ENCODE measurements at places on chromosomes 16 and 17.
A peak's percentile ranks its signal among the peaks of the same experiment; 100 is the strongest.

GRCh38 chr16:86107215-86107825 is 208.4 kb downstream of the IRF8 start:
- no peak for DNase-seq

DNA sequence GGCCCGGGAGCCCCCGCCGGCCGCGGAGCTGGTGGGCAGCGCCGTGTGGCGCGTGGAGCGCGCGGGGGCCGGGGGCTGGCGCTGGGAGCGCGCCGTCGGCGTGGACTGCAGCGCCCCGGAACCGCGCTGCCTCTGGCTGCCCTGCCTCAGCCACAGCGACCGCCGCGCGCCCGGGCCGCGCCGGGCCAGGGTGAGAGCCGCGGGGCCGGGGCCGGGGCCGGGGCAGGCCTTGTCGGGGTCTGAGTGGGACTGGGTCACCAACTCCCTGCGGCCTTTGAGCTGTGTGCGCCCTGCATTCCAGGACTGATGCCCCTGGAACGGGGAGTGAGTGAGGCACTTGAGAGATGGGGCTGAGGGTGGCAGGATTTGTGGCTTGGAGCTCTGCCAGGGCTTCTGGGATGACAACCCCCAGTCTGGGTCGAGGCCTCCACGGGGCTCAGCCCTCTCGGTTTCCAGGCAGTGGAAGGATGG is 25.7 kb downstream of the ARHGAP23 start:
- no peak for DNase-seq

DNA sequence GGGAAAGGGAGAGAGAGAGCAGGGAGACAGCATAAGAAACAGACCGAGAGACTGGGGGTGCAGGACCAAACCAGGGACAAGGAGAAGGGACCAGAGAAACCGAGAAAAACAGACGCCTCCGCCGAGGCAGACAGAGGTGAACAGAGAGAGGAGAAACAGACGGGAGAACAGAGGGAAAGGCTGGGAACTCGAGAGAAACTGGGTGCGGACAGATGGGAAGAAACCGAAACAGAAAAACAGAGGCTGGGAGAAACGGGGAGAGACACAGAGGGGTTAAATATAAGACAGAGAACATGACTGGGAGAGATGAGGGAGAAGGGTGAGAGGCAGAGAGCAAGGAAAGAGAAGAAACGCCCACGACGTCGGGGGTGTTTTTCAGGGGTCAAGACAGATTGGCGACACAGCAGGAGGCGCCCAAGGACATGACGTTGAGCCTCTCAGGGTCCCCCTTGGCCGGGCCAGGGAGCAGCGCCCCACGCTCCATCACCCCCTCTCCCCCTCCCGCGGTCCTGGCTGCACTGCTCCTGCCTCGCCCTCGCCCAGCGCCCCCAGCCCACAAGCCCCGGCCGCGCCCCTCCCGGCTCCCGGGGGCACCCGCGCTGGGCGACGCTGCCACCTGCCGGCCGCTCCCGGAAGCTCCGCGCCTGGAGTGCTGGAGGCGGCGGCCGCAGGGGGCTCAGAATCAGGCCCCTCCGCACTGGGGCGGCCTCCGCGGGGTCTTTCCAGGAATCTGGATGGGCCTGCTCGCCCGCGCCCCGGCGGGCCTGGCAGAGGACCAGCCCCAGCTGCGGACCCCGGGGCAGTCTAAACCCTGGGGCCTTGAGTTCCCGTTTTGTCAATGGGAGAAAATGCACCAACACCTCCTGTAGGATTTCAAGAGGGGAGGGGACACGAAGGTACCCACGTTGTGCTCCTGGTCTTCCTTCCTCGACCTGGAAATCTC is 1.3 kb upstream of the TMEM92 start:
- no peak for DNase-seq

DNA sequence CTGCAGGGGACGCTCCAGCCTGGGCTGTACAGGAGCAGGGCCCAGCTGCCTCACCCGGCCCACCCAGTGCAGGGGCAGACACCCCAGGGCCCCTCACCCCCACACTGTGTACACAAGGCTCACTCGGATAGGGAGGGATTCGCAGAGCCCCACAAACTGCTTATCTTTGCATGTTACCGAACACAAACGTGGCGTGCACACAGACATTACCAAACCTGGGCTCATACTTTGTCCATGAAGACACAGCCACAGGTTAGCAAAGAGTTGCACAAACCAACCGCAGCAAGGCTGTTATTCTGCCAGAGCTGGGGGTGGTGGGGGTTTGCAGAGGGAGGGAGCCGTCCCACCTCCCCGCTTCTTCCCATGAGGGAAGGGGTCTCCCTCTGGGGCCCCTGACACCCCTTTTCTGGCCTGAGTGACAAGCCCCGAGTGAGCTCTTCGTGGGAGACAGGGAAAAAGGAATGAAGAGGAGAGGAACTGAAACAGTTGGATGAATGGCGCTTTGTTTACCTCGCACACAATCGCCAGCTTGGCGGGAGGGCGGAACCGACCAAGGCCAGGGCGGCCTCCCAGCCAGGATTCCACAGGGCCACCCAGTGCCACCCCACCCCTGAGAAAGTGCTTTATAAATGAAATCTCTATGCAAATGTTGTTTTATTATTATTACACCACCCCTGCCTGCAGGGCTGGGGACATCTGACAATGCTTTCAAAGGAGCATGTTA is 434 bp upstream of the CPSF4L start:
- peak; percentile 19 for DNase-seq

DNA sequence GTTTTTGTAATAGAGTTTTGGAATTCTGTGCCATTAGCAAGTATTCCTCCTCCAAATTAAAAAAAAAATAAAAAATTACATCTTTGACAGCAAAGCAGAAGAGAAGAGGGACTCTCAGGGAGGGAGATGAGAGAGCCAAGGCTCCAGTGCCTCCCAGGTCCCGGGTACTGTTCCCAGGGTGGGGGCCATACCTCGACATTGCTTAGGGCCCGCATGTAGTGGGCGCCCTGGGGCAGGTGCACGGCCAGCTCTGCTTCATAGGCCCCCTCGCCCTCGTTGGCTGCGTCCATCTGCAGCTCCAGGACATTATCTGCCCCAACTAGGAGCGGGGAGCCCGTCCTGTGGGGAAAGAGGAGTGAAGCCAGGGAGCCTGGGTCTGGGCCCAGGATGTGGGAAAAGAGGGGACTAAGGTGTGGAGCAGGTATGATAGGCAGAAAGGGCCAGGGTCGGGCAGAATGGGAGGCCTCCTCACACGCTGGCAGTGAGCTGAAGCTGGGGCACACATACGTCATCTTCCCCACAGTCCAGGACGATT is 11.2 kb downstream of the ITGA2B start:
- DNase-seq = no peak

DNA sequence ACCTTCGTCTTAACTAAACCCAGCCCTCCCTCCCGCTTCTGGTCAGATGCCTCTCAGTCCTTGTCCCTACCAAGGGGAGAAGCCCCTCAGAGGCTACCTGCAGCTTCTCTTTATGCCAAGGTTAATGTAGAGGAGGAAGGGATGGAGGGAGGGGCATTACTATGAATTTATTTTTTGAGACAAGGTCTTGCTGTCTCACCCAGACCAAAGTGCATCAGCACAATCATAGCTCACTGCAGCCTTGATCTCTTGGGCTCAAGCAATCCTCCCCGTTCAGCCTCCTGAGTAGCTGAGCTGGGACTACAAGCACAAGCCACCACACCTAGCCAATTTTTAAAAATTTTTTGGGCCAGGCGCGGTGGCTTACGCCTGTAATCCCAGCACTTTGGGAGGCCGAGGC is 15.3 kb downstream of the EPOP start:
- DNase-seq = no peak

- no peak for DNase-seq
Observed at GRCh38 chr16:6512512-6512911, 820.1 kb upstream of the RBFOX1 start.

DNA sequence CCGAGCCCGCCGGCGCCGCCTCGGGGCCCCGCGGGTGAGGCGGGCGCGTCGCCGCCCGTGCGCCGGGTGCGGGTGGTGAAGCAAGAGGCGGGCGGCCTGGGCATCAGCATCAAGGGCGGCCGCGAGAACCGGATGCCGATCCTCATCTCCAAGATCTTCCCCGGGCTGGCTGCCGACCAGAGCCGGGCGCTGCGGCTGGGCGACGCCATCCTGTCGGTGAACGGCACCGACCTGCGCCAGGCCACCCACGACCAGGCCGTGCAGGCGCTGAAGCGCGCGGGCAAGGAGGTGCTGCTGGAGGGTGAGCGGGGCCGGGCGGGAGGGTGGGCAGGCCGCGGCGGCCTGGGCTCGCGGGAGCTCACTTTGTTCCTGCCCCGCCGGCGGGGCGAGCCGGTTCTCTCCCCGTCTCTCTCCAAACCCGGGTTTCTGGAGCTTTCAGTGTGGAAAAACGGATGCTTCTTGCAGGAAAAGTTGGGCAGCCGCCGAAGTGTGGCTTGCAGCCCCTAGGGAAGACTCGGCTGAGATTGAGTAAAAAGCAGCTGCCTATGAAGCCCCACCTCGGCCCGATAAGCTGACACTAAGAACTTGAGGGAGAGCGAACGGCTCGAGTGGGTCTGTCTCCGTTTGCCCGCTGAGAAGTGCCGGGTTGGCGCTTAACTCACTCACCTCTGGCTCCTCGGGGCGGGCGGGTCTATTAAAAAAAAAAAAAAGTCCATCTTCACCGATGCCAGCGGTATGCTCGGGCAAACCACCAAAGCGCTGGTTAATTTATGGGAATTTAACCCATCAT is 677 bp downstream of the SNTB2 start:
- no peak for DNase-seq

DNA sequence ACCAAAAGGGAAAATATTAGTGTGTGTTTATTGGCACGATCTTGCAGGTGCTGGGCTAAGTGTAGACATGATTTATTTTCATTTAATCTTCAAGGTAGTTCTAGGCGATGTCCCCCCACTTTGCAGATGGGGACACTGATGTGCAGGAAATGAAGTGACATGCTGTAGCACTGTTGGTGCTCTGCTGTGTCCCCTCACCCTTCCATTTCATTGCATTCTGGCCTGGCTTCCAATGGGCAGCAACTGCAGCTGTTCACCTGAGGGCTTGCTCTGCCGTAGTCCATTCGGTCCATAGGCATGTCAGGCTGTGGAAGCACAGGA is 123.9 kb downstream of the PRKCB start:
- DNase-seq = no peak
